ENCODE measurements at places on chromosomes 6 and 20.

DNA sequence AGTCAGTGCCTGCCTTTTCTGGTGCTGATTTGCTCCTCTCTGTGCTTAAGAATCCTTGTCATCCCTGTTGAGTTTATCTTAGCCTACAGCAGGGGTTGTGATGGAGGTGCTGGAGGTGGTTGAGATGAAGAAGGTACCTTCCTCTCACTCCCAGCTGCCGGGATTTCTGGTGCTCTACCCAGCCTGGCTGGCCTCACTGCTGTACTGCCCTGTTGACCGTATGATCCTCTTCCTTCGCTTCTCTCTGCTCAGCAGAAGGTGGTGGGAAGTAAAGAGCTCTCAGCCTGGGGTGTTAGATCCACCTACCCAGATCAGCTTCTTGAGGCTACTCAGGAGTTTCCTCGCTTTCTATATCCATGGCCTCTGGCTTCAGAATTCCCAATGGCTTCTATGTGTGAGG is 101.0 kb upstream of the NXT1 start:
- DNase-seq: no peak

DNA sequence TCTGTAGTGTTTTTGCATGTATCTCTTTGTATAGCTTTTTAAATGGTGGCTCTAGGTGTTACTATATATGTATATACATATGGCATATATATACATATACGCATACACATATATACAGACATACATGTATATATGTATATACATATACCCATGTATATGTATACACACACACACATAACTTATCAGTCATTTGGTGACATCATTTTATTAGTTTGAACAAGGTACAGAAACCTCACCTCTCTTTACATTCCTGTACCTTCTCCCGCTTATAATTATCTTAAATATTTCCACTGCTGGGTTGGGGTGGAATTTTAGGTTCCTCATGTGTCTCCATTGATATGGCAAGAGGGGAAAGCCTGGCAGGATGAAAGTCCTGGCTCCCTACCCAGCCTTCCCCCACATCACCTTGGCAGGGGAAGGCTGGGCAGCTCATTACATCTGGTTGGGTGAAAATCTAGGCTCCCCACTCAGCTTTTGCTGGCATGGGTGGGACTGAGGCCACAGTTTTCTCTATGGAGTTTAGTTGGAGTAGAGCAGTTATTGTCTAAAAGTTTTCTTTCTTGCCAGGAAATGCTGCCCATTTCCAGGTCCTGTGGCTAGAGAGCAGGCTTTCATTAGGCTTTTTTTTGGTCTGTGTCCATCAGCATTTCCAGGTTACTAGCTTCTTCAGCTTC is 7.6 kb downstream of the GLO1 start:
- DNase-seq: no peak

DNA sequence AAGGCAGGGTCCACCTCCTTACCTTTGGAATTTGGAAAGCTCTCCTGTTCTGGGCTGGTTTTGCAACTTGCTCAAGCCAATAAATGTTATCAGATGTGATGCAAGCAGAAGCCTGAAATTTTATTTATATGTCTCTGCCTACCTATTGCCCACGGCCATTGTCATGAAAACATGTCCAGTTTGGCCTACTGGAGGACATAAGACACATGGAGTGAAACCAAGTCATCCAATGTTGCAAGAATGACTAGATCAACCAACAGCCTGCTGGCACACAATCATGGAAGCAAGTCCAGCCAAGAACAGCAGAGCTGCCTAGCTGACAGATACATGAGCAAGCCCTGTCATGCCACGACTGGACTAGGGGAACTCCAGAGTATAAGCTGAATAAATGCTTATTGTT is 56.7 kb upstream of the IRAK1BP1 start:
- no peak for DNase-seq

GRCh38 chr6:166156942-166157341 is 10.7 kb downstream of the TBXT start:
- no peak for DNase-seq
